ENCODE measurements at places on chromosomes 1 and 21. TPM values are rescaled to one million over a fixed set of nuclear protein-coding genes. Genes with fewer than 3 reads are reported as not detected.

Gene RHCE
- total RNA-seq = 0.31 TPM

Gene SYPL2
- total RNA-seq = 1.4 TPM

Gene SUSD4
- 17.0 TPM for total RNA-seq

Gene NPPA
- total RNA-seq = not detected

Gene F13B
- not detected for total RNA-seq

Gene C4BPB
- 6.5 TPM for total RNA-seq

Gene DNASE2B
- not detected for total RNA-seq

Gene GJA9
- not detected for total RNA-seq

Gene SSR2
- 281 TPM for total RNA-seq

Gene SFN
- 118 TPM for total RNA-seq

Gene TINAGL1
- total RNA-seq = 89.4 TPM

Gene OR2G6
- not detected for total RNA-seq

Gene ASCL5
- total RNA-seq = 0.25 TPM

Gene CATSPERE
- total RNA-seq = 2.7 TPM

Gene KLF17
- 0.28 TPM for total RNA-seq

- H3K27me3 ChIP-seq = no peaks in the 10 kb centered on the region
- no peak overlapping the region for H3K27ac ChIP-seq
- no peak for DNase-seq
- no peaks in the 10 kb centered on the region for H3K36me3 ChIP-seq
Measured at GRCh38 chr1:101284021-101284420, 47.2 kb downstream of the S1PR1 start.

DNA sequence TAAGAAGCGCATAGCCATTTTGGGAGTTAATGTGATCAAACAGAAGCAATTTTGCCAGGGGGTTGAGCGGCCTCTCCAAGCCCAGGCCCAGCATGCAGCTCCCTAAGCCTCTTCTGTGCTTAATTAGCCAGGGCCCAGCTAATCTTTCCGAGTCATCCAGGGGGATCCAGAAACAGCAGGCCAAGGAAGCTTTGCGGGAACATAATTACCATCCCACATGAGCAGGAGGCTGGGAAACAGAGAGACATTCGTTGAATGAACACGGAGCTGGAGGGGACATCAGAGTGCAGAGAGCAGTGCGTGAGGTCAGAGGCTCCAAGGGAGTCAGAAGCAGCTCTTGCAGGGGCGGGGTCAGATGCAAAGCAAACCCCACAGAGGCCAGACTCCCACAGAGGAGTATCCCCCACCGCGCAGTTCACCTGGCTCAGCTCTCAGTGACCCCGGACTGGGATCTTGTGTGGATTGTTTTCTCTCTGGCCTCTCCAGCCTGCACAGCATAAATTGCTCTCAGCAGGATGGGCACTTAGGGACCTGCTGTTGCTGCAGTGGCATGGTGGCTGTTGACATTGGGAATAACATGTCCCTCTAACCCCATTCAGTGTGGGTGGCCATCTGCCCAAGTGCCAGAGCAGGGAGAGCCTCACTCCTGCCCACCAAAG, 657.4 kb downstream of the AJAP1 start:
- H3K27ac ChIP-seq = no peak overlapping the region
- no peaks in the 10 kb centered on the region for H3K27me3 ChIP-seq

DNA sequence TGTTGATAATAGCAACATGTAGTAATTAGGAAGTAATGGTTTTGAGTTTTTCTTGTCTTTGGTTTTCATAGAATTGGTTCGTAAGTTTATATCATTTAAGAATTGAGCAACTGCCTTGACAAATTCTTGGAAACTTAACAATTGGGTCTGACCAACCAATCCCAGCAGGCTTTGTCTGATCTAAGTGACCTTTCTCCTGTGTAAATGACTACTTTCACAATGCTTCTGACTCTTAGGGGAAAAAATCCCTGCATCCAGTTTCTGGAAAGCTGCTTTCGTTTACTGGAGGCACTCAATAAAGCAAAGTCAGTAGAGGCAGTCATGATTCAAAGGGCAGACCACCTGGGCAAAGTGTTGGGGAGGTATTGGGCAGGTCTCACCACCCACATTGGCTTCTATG, 303.6 kb upstream of the FAM78B start:
- no peak overlapping the region for H3K4me3 ChIP-seq
- H3K27me3 ChIP-seq = no peaks in the 10 kb centered on the region
- H3K27ac ChIP-seq = no peak overlapping the region

- H3K36me3 ChIP-seq = peaks cover 19% of the 10 kb centered on the region
- H3K4me3 ChIP-seq = no peak overlapping the region
- H3K4me1 ChIP-seq = peaks cover 5% of the 10 kb centered on the region
- H3K27me3 ChIP-seq = no peaks in the 10 kb centered on the region
- no peak for DNase-seq
Measured at GRCh38 chr1:81974883-81975555, 174.3 kb downstream of the ADGRL2 start.

DNA sequence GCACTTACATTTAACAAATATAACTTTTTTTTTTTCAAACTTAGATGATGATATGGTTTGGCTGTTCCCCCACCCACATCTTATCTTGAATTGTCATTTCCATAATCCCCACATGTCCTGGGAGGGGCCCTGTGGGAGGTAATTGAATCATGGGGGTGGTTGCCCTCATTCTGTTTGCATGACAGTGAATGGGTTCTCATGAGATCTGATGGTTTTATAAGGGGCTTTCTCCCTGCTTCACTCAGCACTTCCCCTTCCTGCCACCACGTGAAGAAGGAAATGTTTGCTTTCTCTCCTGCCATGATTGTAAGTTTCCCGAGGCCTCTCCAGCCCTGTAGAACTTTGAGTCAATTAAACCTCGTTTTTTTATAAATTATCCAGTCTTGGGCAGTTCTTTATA, 432.6 kb downstream of the AMY1C start:
- no peaks in the 10 kb centered on the region for H3K4me1 ChIP-seq
- no peak for DNase-seq
- H3K36me3 ChIP-seq = no peaks in the 10 kb centered on the region
- no peak overlapping the region for H3K27ac ChIP-seq
- no peak overlapping the region for H3K4me3 ChIP-seq

DNA sequence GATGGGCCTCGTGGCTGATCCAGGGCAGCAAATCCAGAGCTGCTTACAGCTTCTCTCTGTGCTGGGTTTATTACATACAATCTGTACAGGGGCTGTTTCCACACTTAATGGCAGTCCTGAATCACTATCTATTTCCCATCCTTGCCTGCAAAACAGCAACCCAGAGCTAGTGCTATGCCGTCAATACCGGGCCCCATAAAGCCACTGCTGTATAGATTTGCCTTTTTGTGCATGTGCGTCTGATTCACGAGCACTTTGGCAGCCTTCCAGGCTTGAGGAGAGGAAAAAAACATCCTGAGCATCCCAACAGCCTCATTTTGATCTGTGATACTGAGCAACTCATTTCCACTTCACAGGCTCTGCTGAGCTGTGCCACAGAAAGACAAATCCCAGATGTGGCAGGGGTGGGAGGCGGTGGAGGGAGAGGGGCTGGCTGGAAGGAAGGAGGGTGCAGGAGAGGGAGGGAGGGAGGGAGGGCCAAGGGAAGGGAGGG, 65.2 kb upstream of the TARBP1 start:
- DNase-seq = peak; percentile 98
- peak overlapping the region; percentile 94 for H3K27ac ChIP-seq
- peaks cover 21% of the 10 kb centered on the region for H3K4me1 ChIP-seq
- no peak overlapping the region for H3K4me3 ChIP-seq
- H3K27me3 ChIP-seq = no peaks in the 10 kb centered on the region

- no peak overlapping the region for H3K4me3 ChIP-seq
- H3K27me3 ChIP-seq = no peaks in the 10 kb centered on the region
Measured at GRCh38 chr1:222124602-222125001, 382.7 kb upstream of the DUSP10 start.

- H3K4me3 ChIP-seq = no peak overlapping the region
- no peaks in the 10 kb centered on the region for H3K36me3 ChIP-seq
- H3K27me3 ChIP-seq = no peaks in the 10 kb centered on the region
- H3K4me1 ChIP-seq = no peaks in the 10 kb centered on the region
- no peak overlapping the region for H3K27ac ChIP-seq
Measured at GRCh38 chr1:111798580-111798979, 42.9 kb downstream of the DDX20 start.

DNA sequence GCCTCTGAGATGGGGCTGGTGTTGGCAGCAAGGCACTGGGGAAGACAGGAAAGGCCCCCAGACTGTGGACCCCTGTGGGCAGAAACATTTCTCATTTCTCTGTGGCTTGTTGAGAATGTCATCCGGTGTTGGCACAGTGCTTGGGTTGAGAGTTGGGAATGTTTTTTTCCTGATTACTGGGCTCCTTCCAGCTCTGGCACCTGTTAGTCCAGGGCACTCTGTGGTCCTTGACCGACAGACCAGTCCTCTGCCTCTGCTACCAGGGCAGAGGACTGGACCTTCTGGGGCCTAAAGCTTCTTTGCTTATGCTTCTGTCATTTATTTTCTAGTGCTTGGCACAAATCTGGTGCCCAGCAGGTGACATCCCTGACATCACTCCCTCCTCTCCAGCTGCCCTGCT, 4.8 kb upstream of the SPRR5 start:
- DNase-seq = no peak
- no peaks in the 10 kb centered on the region for H3K36me3 ChIP-seq
- H3K4me3 ChIP-seq = no peak overlapping the region

DNA sequence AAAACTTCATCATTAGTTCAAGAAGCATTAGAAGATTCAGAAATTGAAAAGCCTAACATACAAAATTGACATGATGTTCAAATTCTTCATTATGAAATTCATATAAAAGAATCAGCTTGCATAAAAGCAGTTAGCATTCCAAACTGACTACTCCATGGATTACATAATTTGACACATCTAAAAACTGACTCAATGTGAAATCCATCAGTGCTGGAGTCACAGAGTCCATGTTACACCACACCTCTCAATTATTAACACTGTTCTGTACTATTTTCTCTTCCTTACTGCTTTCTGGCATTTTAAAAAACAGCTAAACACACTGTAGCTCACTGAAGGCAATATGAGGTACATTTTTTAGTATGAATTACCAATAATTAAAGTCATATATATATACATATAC, 28.0 kb downstream of the ARHGAP29 start:
- H3K4me3 ChIP-seq = no peak overlapping the region
- H3K27me3 ChIP-seq = no peaks in the 10 kb centered on the region
- H3K36me3 ChIP-seq = peaks cover 4% of the 10 kb centered on the region
- no peak for DNase-seq

DNA sequence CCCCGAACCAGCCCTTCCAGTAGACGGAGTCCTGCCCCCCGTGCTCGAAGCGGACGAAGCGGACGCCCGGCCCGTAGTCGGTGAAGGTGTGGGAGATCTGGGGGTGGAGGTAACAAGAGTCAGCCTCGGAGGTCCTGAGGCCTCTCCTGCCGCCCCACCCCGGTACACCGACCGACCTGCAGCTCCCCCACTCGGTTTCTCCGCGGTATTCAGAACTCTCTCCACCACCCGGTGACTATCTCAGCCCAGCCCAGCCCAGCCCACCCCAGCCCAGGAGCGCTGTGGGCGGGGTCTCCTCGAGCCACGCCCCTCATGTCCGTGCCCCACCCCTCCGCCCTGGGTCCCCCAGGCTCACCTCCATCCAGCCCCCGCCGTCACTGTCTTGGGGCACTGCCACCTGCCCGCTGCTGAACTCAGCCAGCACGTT, 5.5 kb downstream of the FBXO2 start:
- no peak overlapping the region for H3K4me3 ChIP-seq
- no peak for DNase-seq
- H3K27me3 ChIP-seq = peaks cover 33% of the 10 kb centered on the region
- no peaks in the 10 kb centered on the region for H3K36me3 ChIP-seq
- H3K27ac ChIP-seq = no peak overlapping the region

DNA sequence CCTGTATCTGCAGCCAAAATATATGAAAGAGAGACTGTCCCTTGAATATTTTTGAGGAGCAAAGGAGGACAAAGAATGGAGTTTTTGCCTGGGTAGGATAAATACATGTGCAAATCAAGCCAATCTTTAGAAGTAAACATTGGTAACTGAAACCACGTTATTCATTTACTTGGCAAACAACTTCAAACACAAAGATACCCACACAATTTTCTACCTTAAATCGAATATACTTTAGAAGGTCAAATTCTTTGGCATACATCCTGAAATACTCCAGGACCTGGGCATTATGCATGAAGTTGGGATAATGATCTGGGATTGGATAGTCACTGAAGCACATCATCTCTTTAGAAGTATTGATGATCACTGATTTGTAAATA, 9.6 kb downstream of the FMO5 start:
- no peaks in the 10 kb centered on the region for H3K27me3 ChIP-seq
- no peaks in the 10 kb centered on the region for H3K36me3 ChIP-seq
- DNase-seq = no peak
- no peaks in the 10 kb centered on the region for H3K4me1 ChIP-seq
- H3K4me3 ChIP-seq = no peak overlapping the region
- no peak overlapping the region for H3K27ac ChIP-seq

DNA sequence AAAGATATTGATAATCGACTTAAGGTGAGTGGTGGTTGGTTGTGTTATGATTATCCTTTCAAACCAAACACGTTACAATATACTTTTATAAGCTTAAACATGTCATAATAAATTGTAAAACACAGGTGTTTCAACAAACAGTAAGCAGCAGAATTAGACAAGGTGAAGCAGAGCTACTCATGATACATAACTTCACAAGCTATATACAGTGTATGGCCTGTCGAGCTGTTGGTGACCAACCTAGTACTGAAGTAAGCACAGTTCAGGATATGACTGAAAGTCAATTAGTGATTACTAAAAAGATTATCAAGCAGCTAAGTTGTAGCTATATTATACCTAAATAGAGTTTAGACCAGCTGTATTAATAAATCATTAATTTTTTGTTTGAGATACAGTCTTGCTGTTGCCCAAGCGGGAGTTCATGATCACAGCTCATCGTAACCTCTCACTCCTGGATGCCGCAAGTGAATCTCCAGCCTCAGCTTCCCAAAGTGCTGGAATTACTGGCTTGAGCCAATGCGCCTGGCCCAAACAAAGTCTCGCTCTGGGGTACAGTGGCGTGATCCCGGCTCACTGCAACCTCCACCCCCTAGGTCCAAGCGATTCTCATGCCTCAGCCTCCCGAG, 148.1 kb downstream of the EIF4G3 start:
- H3K36me3 ChIP-seq = no peaks in the 10 kb centered on the region
- no peak overlapping the region for H3K27ac ChIP-seq
- no peaks in the 10 kb centered on the region for H3K27me3 ChIP-seq
- H3K4me3 ChIP-seq = no peak overlapping the region
- DNase-seq = no peak

- no peaks in the 10 kb centered on the region for H3K27me3 ChIP-seq
- DNase-seq = no peak
- no peaks in the 10 kb centered on the region for H3K4me1 ChIP-seq
- no peaks in the 10 kb centered on the region for H3K36me3 ChIP-seq
- H3K4me3 ChIP-seq = no peak overlapping the region
Measured at GRCh38 chr1:20058531-20058930, 11.5 kb upstream of the PLA2G5 start.
